ENCODE measurements at places on chromosomes 3 and 15. TPM values are rescaled to one million over a fixed set of nuclear protein-coding genes. Genes with fewer than 3 reads are reported as not detected.

HEXA gene
- 41.0 TPM for total RNA-seq

- DNase-seq, result no peak
- H3K27ac ChIP-seq, result no peak overlapping the region
- H3K4me1 ChIP-seq, result no peaks in the 10 kb centered on the region
- H3K27me3 ChIP-seq, result no peaks in the 10 kb centered on the region
Measured at GRCh38 chr3:8982509-8982908, 19.2 kb upstream of the RAD18 start.

GPR171 gene
- not detected for total RNA-seq

- H3K27me3 ChIP-seq, result no peaks in the 10 kb centered on the region
- H3K27ac ChIP-seq, result no peak overlapping the region
- DNase-seq, result peak; percentile 89
Measured at GRCh38 chr15:73305331-73306211, 63.2 kb downstream of the HCN4 start.

DNA sequence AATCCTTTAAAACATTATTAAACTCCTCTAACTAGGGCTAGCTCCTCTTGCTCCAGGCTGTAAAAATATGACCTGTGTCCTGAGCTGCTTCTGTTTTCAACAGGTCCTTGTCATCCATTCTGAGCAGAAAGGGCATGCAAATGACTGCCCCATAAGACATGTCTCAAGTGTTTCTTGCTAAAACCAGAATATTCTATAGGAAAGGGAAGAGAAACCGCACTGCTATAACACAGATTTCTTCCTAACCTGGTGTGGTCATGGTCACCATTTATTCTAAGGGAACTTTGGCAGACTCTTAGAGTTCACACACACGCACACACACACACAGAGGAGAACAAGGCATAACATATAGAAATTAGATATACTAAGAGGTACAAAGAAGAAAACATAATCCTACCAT, 34.2 kb upstream of the B3GNT5 start:
- no peaks in the 10 kb centered on the region for H3K27me3 ChIP-seq
- no peak overlapping the region for H3K27ac ChIP-seq
- H3K36me3 ChIP-seq, result no peaks in the 10 kb centered on the region
- H3K4me3 ChIP-seq, result no peak overlapping the region
- DNase-seq, result no peak

Data from GM23338 (cell line).